Germinal center (tissue), 1 donor: ENCODE measurements at places on chromosomes 11 and 22.

GRCh38 chr22:34971456-34971855, 94.5 kb upstream of the ISX start:
- no peak for DNase-seq

GRCh38 chr11:66907751-66908630, 50.2 kb downstream of the PC start:
- no peak for DNase-seq

- DNase-seq, result peak; percentile 3
Observed at GRCh38 chr11:107337917-107338316, 119.7 kb downstream of the CWF19L2 start.

GRCh38 chr11:81033779-81034540, 1593.1 kb upstream of the TENM4 start:
- no peak for DNase-seq

GRCh38 chr11:70482529-70482917, 84.2 kb downstream of the CTTN start:
- no peak for DNase-seq

- DNase-seq, result no peak
Observed at GRCh38 chr22:38172832-38173640, 8.6 kb downstream of the PLA2G6 start.

- DNase-seq, result no peak
Observed at GRCh38 chr11:4991060-4991459, 3.6 kb upstream of the OR51L1 start.

DNA sequence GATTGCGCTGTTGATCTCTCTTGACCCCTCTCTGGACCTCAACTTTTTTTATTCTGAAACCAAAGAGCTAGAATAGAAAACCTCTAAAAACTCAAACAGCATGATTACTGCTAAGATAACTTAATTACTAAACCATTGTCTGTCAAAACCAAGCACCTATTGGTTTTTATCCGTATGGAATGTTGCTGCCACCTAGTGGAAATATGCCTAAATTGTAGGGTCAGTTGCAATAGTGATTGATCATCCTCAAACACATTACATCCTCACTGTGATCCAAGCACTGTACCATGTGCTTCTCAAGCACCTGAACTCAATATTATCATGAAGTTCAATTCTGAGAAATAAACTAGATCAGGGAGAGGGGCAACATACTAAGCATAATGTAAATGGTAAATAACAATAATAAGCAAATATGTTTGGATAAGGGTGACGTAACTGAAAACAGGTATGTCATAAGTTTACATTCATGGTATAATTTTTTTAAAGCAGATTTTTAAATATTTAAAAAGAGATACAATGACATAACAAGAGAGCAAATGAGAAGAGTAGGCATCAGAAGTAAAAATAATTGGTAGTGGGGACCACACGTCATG, 3.8 kb upstream of the OR5A2 start:
- peak; percentile 54 for DNase-seq

GRCh38 chr11:33897761-33898375, 6.0 kb upstream of the LMO2 start:
- DNase-seq, result no peak

DNA sequence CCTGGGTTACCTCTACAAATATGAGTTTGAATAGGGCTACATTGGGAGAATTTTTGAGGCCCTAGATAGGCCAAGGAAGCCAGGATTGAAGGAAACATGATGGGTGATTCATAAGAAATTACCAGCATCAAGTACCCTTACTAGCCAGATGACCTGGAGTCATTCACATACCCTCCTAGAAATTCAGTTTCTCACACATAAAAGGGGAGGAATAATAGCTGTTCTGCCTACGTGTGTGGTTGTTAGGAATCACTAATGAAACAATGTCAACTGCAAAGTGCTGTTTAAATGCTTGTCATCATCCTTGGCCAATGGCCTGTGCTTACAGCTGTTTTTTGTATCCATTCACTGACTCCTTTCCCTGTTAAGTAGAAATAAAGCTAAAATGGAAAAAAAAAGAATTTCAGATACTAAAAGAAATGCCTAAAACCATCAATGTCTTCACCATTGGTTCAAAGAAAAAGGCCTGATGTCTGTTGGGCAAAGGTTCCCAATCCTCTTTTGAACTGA, 114.4 kb downstream of the NCAM1 start:
- no peak for DNase-seq

- DNase-seq, result no peak
Observed at GRCh38 chr11:65373839-65374580, 8.4 kb downstream of the SLC25A45 start.

GRCh38 chr11:7563281-7563680, 49.5 kb downstream of the PPFIBP2 start:
- DNase-seq, result no peak

DNA sequence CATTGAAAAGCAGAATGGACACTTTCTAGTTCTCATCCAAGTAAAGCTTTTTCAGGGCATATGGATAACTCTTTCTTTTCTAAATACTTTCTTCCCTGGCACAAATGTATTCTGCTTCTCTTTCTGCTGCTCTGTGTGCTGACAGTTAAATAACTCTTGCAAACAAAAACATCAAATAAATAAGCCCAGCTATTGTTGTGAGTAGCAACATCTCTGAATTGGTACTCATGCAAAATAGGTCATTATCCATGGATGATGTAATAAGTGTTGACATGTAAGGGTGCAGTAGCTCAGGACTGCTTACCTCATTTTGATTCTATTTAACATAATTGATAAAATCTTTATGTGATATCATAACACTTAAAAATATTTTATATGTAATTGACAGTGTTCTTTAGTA, 164.3 kb downstream of the MSANTD4 start:
- no peak for DNase-seq
